ENCODE measurements at places on chromosomes 4 and X.

GRCh38 chr4:129362691-129363274 is 266.8 kb downstream of the C4orf33 start:
- DNase-seq = peak; percentile 73

- no peak for DNase-seq
Measured at GRCh38 chr4:77601614-77602187, 3.9 kb upstream of the CXCL13 start.

DNA sequence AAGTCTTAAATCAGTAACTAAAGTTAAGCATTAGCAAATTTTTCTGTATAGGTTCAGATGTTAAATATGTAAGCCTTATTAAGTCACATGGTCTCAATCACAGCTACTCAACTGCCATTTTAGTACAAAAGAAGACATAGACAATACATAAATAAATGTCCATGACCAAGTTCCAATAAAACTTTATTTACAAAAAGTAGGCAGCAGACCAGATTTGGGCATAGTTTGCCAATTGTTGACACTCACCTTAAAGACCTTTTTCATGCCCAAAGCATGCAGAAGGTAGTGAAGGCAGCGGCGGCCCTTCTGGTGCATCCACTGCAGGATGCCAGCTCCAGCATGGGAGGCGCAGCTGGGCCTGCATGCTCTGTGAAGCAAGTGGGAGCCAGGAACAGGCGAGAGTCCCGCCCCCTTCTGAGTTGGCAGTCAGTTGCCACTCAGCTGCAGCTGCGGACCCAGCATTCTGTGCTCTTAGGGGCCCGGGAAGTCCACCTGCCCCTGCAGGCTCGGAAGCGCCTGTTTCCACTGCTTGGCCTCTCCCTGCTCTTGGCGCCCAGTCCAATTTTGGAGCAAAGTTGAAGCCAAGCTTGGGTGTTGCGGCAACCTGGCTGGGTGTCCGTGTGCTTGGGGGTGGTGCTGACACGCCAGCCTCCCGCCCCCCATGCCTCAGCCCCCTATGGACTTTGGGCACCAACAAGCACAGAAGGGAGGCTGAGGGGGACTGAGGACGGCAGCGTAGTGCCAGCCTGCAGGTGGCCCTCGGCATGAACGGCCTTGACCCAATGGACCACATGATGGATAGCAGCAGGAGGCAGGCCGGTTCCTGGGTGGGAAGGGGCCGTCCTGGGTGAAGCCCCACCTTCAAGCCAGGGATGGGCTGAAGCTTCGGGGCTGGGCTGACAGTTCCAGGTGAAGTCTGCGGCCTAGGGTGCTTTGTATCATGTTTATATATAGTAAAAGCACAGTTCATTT is 42.4 kb upstream of the PABPC4L start:
- DNase-seq = no peak

- no peak for DNase-seq
Measured at GRCh38 chrX:13311560-13311959, 8.3 kb downstream of the ATXN3L start.

GRCh38 chr4:118839221-118839927 is 3.4 kb upstream of the SEC24D start:
- DNase-seq = no peak

GRCh38 chrX:3806630-3807029 is 93.2 kb upstream of the PRKX start:
- DNase-seq = no peak

DNA sequence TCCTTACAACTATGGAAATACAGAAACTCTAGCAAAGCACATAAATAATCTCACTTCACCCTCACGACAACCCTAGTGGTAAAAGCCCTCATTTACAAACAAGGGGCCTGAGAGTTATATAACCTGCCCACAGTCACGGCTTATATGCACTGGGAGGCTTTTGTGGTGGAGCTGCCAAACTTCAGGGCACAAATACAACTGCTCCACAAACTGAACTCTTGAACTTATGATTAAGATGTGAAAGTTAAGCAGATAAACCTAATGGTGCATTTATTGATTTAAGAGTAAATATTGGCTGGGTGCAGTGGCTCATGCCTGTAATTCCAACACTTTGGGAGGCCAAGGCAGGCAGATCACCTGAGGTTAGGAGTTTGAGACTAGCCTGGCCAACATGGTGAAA is 19.0 kb downstream of the SLC2A9 start:
- no peak for DNase-seq

- DNase-seq = peak; percentile 27
Measured at GRCh38 chr4:145216535-145216934, 36.1 kb upstream of the OTUD4 start.

GRCh38 chr4:115275615-115276014 is 162.2 kb upstream of the NDST4 start:
- DNase-seq = no peak

- no peak for DNase-seq
Measured at GRCh38 chr4:84907145-84907544, 59.3 kb downstream of the WDFY3 start.

Data from Jurkat, Clone E6-1 (cell line).